Hypothalamus (tissue), 51 donors: ENCODE measurements at places on chromosomes 11 and 22.
A peak's percentile ranks its signal among the peaks of the same experiment; 100 is the strongest.

DNA sequence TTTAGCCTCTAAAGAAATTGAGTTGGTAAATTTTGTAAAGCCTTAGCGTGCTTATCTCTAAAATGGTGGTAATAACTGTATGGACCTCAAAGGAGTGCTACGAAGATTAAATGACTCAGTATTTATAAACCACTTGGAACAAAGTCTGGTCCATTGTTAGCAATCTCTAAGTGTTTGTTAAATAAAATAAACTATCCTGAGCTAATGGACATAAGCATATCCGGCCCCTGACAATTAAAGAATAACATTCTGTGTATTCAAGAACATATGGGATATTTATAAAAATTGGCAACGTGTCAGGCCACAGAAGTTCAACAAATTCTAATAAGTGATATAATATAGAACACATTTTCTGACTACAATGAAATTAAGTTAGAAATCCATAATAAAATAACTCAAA, 71.0 kb downstream of the MYEOV start:
- DNase-seq, result no peak

DNA sequence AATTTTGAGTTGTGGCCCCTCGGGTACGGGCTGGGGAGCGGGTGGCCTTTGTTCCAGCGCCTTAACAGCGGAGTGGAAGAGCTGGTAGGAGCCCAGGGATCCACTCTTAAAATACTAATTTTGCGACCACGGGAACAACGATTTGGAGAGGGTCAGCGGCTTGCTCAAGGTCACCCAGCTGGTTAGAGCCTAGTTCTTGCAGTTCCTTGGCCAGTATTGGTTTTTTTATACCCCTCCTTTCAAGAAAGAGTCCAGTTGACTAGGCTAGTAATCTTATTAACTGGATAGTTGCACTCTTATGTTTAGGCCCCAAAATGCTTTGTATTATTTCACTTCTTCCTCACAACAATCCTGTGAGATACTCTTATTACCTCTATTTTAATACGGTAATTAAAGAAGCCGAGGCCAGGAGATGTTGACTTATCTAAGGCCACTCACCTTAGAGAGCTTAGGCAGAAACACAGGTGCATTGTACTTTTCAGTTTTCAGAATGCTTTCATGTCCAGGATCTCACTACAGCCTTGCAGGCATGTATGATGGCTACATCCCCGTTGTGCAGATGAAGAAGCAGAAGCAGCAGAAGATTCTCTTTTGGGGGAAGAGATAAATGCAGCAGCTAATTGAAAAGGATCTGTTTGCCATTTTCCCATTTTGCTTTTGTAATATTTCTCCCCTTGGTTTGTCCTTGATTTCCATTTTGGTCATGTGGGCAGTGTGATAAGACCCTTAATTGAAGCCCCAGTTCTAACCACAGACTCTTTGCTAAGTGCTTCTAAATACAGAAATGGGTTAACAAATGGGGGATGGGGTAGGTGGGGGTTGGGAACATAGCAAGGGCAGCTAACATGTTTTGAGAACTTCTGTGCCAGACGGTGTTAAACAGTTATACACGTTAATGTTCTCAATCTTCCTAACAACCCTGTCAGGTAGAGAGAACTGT, 1.4 kb downstream of the SREBF2 start:
- DNase-seq, result no peak

GRCh38 chr11:61138935-61139334, 22.3 kb downstream of the VPS37C start:
- no peak for DNase-seq

- DNase-seq, result no peak
These were observed 39.9 kb downstream of the KCNC1 start for GRCh38 chr11:17774232-17775034.

DNA sequence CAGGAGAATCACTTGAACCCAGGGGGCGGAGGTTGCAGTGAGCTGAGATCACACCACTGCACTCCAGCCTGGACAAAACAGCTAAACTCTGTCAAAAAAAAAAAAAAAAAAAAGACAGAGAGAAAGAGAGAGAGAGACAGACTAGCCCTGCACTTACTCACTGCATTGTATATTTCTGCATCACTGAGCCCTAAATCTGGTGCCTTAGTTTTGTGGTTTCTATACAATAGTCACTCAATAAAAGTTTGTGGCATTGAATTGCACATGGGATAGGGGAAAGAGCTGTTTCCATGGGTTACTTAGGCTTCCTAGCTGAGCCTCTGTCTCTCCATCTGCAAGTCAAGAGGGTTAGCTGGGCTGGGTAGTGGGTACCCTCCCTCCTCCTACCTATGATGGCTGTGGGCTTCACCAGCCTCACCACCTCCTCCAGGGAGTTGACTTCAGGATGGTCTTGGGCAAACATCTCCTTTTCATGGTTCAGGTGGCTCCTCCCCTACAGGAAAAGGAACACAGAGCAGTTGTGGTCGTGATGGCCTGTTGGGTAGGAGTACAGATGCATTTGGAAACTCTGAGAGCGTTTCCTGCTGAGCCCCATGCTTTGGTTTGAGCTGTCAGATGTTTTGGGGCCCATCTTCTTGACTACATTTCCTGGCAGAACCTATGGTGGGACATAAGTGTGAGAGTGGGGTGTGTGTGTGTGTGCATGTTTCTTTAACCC, 73.2 kb downstream of the CCDC81 start:
- DNase-seq, result no peak

DNA sequence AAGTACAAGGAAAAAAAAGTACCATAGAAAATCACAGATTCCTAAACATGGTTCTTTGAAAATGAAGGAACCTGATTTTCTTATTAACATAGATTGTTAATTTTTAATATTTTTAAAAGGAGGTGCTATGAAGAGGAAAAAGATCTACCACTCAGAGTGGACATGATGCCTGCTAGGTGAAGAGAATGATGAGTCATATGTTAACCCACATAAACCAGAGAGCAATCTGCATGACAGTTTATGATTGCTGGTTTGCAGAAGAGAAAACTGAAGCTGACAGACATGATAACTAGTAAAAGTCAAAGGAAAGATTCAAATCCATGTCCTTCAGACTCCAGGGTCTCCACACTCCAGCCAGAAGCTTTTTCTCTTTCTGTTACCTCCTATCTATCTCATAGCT, 1231.7 kb downstream of the LRRC4C start:
- no peak for DNase-seq

- no peak for DNase-seq
These were observed 36.8 kb upstream of the APOA1 start for GRCh38 chr11:116874251-116874650.

- DNase-seq, result no peak
These were observed 7.7 kb upstream of the MN1 start for GRCh38 chr22:27809226-27809603.

DNA sequence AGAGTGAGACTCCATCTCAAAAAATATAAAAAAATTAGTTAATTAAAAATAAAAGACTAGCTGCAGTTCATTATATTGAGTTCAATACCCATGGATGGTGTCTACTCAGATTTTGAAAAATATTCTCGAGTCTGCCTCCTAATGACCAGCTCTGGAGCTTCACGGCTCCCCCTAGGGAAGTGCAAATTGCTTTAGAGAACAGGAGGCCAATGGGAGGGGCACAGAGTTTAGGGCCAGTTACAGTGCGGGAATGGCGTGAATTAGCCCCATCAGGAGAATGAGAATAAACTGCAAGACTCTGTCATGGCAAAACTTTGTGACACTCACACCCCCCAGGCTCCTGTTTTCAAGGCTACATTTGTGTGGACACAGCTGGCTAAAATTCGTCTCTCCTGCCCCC, 4.6 kb downstream of the FGF4 start:
- no peak for DNase-seq

DNA sequence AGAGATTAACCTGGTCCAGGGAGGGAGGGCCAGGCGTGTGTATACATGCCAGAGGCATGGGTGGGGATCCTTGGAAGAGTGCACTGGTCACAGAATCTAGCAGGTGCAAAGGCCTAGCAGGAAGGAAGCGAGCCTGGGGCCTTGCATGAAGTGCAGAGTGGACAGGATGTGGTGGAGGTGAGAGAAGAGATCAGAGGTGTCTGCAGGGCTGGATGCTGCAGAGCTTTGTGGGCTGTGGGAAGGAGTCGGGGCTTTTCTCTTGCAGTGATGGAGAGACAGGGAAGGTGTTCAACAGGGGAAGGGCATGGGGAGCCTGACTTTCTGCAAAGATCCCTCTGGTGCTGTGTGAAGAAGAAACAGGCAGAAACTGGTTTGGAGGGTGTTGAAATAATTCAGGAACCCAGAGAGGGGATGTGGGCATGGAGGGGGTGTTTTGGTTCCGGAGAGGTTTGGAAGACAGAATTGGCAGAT, 2.5 kb upstream of the TPST2 start:
- DNase-seq, result no peak

DNA sequence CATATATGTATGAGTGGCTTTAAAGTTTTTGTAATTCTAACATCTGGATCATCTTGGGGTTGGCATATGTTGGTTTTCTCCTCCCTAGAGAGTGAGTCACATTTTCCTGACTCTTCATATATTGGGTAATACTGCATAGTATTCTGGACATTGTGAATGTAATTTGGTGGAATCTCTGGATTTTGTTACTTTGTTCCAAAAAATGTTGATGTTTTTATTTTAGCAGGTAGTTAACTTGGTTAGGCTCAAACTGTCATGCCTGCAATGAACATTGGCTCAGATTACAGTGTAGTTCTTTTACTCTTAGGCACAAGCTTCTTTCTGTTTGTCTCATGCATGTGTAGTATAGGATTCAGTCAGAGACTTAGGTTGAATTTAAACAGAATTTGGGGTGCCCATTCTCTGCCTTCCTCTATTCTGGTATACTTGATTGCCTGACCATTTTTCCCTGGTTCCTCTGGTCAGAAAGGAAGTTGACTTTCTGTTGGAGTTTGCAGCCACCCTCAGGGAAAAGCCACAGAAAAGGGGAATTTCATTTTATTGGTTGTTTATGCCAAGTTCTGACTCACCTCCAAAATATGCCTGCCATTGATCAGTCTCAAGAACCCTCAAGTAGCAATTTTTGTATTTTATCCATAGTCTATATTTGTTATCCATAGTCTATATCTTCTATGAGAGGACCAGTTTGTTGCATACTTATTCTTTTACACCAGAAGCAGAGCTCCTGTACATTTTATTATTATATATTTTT, 151.7 kb downstream of the UVRAG start:
- DNase-seq, result no peak

- DNase-seq, result no peak
These were observed 31.8 kb downstream of the ANO1 start for GRCh38 chr11:70109903-70110302.

DNA sequence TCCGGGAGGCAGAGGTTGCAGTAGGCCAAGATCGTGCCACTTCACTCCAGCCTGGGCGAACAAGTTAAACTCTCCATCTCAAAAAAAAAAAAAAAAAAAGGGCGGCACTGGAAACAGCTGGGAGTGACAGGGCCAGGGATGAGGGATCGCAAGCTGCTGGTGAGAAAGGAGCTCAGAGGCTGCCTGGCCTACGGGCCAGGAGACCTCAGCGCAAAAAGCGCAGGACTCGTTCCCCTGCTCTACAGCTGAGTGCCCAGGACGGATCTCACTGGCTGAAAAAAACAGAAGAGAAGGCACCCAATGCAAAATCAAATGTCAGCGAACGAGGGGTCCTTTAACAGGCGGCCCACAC, 650 bp upstream of the NUP50 start:
- DNase-seq, result no peak

- no peak for DNase-seq
These were observed 29.8 kb upstream of the CD5 start for GRCh38 chr11:61072316-61073109.

DNA sequence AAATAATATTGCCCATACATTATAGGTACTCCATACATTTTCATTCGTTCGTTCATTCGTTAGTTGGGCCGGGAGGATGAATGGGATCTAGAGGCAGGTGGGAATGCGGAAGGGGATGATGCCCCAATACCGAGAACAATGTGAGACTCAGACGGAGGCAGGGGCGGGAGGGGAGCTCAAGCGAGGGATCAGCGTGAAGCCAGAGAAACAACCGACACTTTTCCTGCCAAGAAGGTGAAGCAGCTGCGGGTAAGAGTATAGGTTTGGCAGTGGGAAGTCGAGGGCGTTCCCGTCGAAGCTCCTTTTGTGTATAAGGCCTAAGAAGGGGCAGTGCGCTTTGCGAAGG, 1.1 kb upstream of the ARHGEF17 start:
- no peak for DNase-seq

DNA sequence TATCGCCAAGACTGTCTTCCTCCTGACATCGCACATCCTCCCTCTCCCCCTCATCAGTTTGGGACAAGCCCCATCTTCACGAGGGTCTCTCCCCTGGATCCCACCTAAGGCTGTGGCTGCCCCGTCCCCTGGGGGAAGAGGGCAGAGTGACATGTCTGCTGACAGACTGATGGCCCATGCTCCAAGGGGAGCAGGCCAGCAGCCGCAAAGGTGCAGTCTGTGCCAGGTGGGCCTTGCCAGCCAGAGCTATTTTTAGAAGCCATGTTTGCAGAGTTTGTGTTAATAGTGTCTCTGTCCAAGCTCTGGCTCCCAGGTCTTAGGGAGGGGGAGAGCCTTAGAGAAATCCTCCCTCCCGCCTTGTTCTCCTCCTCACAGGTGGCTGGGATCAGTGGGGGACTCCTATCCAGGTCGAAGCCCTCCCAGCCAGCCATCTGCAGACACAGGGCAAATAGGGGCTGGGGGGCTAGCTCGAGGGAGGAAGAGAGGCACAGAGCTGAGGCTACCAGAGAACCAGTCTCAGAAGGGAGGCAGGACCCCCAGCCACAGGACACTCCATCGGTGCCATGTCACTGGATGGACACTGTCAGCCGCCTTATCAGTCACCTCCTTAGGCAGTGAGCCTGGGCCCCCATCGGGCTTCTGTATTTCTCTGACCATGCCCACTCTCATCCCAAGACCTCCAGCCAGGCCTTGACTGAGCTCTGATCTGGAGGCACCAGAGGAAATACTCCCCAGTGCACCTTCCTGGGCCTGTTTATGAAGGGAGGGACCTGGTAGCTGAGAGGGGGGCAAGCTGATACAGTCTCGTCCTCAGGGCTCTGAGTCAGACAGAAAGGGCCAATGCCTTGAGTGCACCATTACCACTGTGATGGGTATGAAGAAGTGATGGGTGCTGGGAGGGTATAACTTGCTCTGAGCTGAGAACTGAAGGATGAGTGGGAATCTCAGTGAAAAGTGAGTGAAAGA, 49.3 kb downstream of the CHRDL2 start:
- DNase-seq, result peak; percentile 40

GRCh38 chr11:36432093-36432469, 78.0 kb downstream of the TRAF6 start:
- no peak for DNase-seq

- no peak for DNase-seq
These were observed 12.8 kb downstream of the AP1B1 start for GRCh38 chr22:29375398-29376076.

GRCh38 chr11:112016765-112017376, 8.3 kb upstream of the DLAT start:
- no peak for DNase-seq

DNA sequence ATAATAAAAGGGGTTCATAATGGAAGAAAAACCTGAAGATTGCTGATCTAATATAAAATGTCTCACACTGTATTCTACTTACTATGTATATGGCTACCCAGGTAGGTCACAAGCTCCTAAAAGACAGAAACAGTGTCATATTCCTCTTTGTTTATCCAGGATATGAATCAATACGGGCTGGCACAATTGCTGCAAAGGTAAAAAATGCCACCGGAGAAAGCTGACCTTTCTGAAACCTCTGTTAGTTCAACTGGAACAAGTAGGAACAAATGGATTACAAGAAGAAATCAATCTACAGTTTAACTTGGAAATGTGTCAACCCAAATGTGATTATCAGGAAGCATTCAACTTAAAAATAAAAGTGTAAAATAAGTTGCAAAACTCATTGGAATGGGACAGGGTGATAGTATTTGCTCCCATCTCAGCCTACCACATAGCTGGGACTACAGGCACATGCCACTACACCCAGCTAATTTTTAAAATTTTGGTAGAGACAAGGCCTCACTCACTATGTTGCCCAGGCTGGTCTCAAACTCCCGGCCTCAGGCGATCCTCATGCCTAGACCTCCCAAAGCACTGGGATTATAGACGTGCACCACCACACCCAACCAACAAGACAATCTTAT, 27.6 kb downstream of the SLC35F2 start:
- no peak for DNase-seq
